Activated naive CD8-positive, alpha-beta T cell treated with anti-CD3 and anti-CD28 coated beads, Interleukin-2, amount 10 ng/mL, durations not matched to agents 7 days and 5 days (primary cell): ENCODE measurements at places on chromosomes 5 and 9. TPM values are rescaled to one million over a fixed set of nuclear protein-coding genes. Genes with fewer than 3 reads are reported as not detected.

The SLC38A9 gene
- 27.6 TPM for total RNA-seq

DNA sequence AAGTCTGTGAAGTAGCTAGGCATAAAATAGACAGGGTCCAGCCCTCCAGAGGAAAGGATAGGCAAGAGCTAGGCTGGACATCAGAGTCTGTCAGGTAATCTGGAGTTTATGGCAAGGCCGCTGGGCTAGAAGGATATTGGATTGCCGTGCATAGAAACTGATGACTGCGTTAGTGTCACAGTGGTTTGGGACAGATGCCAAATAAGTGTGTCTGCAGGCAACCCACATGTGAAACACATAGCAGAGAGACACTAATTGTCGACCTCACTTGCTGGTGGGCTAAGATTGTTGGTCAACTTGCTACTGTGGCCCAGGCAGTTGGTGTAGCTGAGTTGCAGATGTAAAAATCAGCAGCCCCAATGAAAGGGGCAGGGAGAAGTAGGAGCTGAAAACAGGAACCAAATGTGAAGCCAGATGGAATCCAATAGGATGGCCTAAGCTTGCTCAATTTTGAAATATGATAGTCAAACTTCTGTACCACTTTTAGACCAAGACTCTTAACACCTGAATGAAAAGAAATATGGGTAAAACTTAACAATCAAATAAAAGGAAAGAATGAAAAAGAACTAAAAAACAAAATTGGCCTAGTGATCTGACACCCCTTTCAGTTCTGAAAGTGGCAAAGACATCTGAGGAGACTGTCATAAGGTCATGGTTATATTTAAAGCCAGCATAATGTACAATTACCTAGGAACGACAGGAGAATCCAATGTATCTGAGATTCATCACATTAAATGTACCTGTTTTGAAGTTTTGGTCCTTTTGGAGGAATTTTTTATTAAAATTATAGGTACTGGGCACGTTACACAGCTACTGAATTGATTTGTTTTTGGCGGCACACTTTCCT, 243.3 kb upstream of the ACTBL2 start:
- DNase-seq, result no peak
- H3K4me3 ChIP-seq, result no peak overlapping the region
- H3K27ac ChIP-seq, result no peak overlapping the region
- no peaks in the 10 kb centered on the region for H3K36me3 ChIP-seq

DNA sequence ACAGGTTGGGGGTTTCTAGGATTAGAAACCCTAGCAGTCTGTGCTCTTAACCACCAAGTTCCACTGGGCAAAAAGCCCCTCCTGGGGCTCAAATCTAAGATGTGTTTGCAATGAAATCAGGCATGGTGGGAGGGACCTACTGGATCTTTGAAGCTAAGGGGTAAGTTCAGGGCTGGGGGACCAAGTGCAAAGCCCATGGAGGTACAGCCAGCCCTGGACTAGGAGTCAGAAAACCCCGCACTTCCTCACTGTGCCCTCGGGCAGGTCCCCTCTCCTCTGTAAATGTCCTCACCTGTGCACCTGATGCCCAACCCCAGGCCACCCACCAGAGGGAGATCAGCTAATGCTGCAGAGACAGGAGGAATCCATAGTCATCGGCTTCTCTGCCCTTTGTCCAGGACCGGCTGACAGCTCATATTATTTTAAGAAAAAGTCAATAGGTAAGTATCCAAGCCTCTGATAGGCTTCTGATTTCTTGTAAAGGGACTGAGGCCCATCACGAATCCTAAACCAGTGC, 138.3 kb downstream of the PAX5 start:
- H3K36me3 ChIP-seq, result no peaks in the 10 kb centered on the region
- DNase-seq, result no peak
- no peak overlapping the region for H3K4me3 ChIP-seq
- no peak overlapping the region for H3K27ac ChIP-seq

The HNRNPK gene
- total RNA-seq, result 587 TPM
